ENCODE measurements at places on chromosomes 1 and 21.

DNA sequence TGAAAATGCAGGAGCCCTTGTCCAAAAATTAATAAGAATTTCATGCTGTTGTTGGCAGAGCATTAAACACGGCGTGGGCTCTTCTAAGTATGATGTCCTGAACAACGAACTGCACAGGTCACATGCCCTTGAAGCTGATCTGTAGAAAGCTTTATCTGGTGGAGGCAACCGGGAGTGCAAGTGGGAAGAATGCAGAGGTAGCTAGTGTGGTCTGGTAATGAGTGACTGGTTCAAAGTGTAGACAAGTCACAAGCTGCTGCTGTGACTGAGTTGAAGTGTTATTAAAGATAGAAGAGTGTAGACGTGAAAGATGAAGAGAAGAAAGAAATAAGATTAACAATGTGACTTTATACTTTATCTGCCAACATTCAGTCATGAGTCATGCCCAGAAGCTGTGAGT is 361.9 kb downstream of the TTLL7 start:
- no peak for DNase-seq

GRCh38 chr1:246149543-246149942 is 357.5 kb downstream of the SMYD3 start:
- DNase-seq, result no peak

DNA sequence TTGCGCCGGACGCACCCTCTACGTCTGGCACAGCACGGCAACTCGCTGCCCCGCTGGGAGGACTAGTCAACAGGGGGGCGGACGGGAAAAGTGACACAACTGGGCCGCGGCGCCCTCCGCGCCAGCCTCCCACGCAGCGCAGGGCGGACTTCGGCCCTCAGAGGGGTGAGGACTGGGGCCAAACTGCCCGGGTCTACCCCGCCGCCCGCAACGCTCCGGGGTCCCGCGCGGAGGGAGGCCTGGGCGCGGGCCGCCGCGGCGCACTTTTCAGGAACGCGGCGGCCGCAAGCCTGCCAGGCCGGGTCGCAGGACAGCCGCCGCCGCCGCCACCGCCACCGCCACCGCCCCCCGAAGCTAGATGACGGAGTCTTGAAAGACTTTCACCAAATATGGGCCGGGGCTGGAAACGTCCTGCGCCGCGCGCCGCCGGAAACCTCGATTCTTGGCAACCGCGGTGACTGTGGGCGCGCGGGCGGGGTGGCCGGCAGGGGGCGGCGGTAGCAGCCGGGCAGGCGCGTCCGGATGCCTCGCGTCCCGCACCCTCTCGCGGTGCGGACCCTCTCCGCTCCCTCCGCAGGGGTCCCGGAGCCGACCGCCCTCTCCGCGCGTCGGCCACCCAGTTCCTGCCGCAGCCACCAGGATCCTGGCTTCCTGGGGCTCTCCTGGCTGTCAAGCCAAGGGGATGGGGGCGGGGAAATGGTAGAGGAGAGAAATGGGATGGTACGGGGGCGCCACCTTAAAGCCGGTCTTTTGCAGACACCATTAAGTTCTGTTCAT is 3.7 kb upstream of the CCN1 start:
- no peak for DNase-seq

GRCh38 chr1:204713541-204713940 is 28.0 kb upstream of the LRRN2 start:
- DNase-seq, result no peak

DNA sequence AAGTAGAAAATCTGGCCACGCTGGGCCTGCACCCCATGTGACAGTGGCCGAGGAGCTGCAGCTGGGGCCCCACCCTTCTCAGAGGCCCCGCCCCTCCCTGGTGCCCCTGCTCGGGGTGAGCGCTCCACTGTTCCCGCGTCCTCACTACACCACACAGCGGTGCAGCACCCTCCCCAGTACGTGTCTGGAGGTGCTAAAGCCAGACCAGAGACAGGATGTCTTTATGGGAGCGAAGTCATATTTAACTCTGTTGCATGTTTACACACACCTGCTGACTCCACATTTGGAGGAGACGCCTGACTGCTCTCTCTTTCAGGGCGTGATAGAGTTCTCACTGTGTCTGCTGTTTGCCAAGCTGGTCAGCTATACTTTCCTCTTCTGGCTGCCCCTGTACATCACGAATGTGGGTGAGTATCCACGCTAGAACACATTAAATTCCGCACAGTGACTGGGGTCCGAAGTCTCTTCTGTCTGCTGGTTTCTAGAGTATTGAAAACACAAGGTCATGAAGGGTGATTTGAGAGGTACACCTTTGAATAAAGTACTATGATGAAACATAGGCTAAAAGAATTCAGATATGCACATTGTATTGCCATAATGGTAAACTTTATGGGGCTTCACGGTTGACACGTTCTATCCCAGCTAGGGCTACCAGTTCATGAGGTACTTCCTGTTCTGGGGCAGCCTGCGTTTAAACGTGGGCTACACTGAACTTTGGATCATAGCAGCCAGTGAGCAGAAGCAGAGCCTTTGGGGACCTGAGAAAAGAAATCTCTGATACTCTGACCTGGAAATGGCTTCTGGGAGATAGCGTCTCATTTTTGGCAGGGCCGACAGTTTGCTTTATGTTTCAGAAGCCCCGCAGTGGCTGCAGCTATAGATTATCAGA is 48.4 kb downstream of the SLC37A1 start:
- DNase-seq, result peak; percentile 46

DNA sequence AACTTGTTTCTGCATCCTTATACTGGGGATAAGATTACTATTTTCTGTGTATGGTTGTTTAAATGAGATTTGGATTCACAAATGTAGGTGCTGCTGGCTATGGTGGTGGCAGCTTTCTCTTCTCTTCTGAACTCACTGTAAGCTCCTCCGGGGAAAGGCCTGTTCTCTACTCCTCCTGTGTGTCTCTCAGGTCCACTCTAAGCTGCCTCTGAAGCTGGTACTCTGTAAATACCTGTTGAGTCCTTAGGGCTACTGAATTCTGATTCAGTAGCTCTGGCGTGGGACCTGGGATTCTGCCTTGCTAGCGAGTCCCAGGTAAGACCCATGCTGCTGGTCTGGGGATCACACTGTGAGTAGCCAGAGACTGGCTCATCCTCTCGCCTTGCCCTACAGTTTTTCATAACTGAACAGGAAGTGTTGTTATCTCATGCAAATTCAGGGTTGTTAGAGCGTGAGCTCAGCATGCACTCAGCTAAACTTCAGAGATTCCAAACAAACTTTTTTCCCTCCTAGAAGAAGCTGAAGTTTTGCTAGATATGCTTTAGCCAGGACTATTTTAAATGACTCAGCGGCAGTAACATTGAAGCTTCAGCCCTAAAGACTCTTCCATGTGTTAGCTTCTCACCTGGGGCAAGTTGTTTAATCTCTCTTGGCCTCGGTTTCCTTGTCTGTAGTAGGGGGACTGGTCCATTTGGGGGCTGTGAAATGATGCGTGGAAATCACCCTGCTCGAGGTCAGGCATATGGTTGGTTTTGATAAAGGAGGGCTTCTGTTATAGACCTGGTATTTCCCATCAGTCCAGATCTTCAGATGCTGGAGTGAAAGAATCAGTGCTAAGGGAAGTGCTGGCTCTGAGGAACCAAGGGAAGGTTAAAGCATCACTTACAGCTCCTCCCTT is 271.5 kb upstream of the TMEM51 start:
- DNase-seq, result no peak

GRCh38 chr21:35077975-35078374 is 28.9 kb upstream of the RUNX1 start:
- DNase-seq, result no peak

DNA sequence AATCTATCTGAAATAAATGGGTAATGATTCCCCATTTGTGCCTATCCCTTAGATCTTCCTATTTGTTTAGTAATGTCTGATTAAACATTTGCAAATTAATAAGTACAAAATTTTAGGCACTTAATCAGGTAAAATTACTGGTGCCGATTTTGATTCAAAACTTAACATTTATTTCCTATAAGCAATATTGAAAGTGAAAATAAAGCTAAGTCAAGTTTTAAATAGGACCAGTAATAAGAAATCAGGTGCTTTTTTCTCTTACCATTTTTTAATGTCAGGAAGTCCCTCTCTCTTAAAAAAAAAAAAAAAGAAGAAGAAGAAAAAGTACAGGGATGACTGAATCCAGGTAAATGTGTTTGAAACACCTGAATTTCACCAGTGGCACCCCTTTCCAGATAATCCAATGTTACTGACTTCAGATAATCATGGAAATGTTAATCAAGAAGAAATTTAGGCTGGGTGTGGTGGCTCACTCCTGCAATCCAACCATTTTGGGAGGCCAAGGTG is 836 bp upstream of the GBP4 start:
- DNase-seq, result no peak

DNA sequence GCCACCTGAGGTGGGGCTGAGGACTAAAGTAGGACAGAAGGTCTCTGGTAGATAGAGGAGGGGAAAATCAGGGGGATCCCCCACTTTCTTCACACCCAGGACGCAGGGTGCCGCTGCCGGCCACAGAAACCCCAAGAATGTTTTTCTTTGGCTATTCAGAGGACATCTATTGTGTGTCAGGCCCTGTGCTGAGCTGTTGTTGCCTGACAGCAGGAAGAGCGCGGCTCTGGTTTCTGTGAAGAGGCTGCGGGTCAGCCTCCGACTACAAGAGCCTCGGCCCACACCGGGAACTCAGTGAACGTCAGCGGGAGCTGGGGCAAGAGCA is 407 bp upstream of the PIGV start:
- no peak for DNase-seq

GRCh38 chr1:2404142-2404889 is 8.0 kb downstream of the PEX10 start:
- DNase-seq, result no peak

GRCh38 chr21:45922648-45923047 is 58.9 kb upstream of the COL6A1 start:
- DNase-seq, result no peak

DNA sequence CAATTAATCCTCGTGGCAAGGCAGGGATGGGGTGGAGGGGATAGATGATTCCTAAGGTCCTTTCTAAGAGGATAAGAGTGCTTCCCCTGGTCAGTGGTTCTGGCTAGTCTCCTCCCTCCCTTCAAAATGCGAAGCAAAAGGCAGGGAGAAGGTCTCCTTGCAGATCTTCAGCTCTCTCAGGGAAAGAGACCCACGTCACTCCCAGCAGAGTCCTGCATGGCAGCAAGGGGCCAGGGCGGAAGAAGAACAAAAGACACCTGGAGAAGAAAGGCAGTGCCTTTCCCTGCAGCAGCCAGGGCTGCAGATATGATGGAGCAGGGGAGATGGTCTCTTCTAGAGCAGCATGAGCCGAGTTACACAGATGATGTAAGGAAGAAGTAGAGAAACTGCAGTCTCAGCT is 29.6 kb upstream of the SLAMF9 start:
- DNase-seq, result no peak

DNA sequence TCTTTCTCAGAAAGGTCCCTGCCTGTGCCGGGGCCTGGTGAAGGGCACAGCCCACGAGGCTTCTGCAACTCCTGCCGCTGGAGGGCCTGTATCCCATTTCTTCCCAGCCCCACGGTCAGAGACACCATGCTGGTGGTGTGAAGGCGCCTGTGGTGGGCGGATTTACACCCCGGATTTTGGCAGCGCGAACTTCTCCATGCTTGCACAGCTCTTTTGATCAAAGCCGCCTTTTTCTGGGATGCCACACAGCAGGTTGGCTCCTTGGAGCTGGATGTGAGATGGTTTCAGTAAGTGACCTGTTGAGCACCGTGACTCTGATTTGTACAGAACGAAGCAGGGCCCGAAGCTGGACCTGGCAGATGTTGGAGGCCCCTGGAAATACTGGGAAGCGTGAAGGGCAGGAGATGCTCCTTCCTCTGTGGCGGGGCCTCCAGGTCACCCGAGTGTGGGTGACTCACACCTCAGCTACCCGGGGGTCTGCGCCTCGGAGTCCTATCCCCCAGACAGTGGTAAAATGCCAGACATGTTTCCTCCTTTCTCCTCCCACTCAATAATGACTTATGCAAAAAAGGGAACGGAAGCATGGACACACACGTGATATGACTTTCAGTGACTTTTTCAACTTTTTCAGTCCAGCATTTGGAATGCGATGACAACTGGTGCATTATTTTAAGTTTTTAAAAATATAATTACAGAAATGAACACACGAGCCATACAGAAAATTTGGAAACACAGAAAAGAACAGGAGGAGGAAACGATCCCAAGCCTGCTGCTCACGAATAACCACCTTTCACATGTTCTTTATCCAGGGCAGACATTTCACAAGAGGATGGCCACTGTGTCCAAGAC is 9.0 kb downstream of the UMODL1 start:
- no peak for DNase-seq
